ENCODE measurements at places on chromosomes 11 and 22. TPM values are rescaled to one million over a fixed set of nuclear protein-coding genes. Genes with fewer than 3 reads are reported as not detected.

Gene SEPTIN3
- 0.51 TPM for total RNA-seq

DNA sequence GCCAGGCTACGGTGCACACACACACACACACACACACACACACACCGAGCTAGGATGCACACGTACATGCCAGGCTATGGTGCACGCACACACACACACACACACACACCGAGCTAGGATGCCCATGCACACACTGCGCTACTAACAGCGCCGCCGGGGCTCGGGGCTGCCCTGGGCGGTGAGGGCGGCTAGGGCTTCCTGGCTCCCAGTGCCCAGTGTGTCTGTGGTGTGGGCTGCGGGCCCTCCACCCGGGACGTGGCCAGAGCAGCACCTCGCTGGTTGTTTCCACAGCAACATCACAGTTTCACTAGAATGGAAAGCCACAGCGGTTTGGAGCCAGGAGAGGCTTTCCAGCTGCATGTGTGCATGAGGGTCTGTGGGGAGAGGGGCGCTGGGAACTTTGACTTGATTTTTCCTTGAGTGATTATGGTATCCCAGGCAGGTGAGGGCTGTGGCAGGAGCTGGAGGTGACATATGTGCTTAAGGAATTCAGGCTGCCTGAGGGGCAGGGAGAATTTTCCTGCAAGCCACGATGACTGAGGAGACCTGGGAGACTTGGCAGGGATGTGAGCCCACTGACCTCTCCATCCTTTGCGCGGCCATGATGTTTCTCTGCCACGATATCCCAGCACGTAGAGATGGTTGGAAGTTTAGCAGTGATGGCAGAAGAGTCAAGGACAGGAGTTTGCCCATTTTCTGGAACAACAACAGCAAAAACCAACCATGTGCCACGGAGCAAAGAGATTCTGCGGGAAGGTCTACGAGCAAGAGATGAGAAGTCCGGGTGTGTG, 195.9 kb downstream of the SNX19 start:
- no peak for DNase-seq

Gene BTG4
- total RNA-seq = not detected

- no peak for DNase-seq
Measured at GRCh38 chr11:27404427-27404826, 41.4 kb upstream of the CCDC34 start.

DNA sequence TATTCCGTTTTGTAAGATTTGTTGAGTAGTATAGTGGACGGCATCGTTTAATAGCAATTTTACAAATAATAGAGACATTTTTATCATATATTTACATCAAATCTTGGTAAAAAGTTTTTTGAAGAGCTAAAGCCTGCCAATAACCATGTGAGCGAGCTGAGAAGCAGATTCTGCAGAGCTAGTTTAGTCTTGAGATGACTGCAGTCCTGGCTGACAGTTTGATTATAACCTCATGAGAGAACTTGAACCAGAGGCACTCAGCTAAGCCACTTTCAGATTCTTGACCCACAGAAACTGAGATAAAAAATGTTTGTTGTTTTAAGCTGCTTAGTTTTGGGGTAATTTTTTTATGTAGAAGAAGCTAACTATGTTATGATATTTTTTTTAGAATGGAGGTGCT, 78.9 kb downstream of the PDE3B start:
- DNase-seq = no peak

Gene PTPRCAP
- total RNA-seq = 163 TPM

Gene SMTN
- total RNA-seq = 14.7 TPM

DNA sequence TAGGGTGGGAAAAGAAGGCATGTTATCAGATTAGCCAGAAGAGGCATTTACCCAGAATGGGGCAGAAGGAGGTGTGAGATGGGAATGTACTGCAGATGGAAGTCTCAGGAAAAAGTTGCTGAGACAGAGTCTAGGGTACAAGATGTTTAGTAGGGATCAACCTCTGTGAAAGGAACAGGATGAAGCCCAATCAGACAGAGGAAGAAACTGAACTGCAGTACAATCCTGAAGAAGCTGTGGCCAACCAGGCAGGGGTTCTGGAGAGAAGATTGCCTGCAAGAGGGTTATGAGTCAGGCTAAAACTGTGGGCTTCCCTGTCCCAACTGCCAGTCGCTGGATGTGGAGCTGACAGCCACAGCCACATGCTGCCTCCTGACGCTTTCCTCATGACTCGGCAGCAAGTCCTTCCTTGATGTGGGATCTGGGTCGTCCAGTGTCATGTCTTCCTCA, 64.0 kb downstream of the CWC15 start:
- DNase-seq = no peak

Gene SWAP70
- total RNA-seq = 7.8 TPM

DNA sequence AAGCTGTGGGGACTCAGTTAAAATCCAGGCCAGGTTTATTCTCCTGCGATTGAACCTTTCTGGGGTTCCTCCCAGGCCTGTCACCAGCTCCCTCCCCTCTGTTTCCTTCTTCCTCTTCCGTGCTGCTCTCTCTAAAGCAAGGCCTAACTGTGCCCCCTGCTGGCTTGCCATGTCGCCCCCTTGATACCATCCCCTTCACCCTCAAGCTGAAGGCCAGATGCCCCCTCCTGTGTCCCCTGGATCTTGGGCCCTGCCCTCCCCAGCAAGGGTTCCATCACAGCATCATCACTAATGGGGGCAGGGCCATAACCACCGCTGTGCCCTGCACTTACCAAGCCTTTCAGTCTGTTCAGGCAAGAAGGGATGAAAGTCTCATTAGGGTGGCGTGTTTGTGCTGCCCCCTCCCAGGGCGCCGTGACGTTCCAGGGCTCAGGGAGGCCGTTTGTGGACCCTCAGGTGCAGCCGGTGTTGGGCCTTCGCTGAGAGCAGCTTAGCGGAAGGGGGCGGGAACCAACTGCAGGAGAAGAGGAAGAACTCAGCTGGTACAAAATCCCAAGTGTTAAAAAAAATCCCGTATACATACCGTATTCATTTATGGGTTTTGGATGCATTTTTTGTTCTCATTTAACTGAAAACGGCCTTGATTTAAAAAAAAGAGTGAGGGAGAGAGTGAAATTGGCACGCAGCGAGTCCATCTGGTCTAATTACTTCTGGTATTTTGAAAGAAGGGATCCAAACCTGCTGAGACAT, 69.9 kb downstream of the MPPED1 start:
- peak; percentile 30 for DNase-seq

DNA sequence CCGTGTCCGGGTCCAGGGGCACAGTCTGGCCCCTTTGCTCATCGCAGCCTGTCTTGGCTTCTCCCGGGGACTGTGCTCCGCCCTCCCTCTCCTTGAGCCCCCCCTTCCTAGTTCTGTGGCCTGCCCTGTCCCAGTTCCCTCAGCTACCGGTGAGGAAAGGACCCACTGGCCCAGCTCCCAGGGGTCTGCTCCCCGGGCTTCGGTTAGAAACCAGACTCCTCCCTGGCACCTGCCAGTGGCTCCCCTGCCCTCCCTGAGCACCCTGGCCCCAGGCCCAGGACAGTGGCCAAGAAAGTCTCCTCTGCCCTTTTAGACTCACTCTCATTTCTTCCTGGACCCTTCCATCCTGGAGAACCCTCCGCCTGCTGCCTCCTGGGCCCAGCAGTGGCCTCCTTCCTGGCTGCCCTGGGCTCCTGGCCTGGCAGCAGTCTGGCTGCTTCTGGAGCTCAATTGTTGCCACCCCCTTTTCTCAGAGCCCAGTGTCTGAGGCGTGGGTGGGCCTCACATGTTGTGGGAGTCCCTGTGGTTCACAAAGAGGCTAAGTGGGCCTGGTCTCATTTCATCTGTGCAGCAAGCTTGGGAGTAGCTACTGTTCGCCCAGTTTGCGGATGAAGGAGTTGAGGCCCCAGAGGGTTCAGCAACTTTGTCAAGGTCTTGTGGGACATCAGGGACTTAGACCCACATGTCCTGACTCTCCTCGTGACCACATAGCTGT, 12.6 kb downstream of the PRDM11 start:
- DNase-seq = no peak

- DNase-seq = no peak
Measured at GRCh38 chr11:127119356-127119755, 118.8 kb upstream of the KIRREL3 start.

- DNase-seq = peak; percentile 46
Measured at GRCh38 chr22:20551805-20552442, 44.5 kb downstream of the MED15 start.

DNA sequence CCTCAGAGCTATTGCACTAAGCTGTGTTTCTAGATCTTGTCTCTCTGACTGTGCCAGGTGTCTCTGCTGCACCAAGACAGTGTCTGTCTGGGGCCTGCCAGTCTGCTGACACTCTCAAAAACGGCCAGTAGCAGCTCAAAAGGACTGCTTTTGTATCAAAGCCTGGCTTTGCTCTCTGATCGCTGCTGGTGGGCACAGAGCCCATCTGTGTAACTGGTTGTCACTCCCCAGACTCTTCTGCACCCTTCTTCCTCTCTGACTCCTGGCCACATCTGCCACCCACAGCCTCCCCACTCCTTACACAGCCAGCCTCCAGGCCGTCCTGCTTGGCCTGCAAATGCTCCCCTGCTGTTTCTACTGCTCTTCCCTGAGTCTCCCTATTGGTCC, 26.5 kb downstream of the MED15 start:
- no peak for DNase-seq

Gene PRG3
- total RNA-seq = not detected

DNA sequence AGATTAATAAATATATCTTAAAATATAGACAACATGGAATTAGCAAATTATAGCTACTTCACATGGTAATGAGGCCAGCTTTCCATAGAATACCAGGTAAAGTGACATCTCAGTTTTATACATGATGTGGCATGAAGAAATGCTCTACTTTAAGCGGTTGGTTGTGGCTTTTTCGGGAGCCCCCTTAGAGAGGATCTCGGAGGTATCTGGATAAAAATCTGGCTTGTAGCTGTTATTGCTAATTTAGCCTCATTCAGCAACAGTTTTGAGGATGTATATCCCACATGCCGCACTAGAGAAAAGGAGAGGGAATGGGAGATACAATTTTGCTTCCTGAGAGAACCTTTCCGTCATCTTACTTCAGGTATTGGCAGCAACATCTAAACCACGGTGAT, 24.0 kb upstream of the TOP3B start:
- DNase-seq = no peak
